ENCODE measurements at places on chromosomes 3 and 15.

DNA sequence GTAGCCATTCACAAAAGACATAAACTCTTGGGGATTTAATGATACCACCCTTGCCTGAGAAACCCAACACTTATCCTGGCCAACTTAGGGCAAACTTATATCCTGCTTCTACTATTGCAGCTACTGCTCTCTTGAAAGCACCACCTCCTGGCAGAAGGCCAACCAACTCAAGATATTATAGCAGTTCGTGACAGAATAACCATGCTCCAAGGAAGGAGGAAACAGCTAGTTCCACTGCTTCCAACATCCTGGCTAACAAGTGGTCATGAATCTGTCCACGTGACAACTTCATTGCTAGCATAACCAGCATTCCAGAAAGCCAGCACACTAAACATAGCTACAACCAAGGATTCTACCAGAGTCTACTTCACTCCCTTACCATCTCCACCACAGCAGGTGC, 1037.5 kb downstream of the TBL1XR1 start:
- no peak for DNase-seq

DNA sequence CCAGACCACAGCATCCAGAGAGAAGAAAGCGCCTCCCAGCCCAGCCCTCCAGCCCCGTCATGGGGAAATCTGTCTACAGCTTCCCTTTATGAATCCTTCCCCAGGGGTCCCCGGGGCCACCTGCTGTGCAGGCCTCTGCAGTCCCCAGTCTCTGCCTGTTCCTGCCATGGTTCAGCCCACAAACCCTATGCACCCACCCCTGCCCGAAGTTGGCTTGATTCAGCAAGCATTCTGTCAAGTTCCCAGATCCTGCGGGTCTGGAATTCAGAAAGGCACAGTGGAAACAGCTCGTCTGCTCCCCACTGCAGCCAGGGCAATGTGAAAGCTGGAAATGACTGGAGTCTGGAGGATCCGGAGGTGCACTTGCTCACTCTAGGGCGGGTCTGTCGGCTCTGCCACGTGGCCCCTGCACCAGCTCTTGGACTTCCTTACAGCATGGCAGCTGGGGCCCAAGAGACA, 2.9 kb upstream of the OCA2 start:
- no peak for DNase-seq

DNA sequence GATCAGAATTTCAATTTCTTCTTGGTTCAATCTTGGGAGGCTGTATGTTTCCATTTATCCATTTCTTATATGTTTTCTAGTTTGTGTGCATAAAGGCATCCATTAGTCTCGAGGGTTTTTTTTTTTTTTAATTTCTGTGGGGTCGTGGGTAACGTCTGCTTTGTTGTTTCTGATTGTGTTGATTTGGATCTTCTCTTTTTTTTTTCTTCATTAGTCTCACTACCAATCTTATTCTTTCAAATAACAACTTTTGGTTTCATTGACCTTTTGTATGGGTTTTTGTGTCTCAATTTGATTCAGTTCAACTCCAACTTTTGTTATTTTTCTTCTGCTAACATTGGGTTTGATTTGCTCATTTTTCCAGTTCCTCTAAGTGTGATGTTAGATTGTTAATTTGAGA, 48.9 kb downstream of the MCTP2 start:
- DNase-seq = no peak

DNA sequence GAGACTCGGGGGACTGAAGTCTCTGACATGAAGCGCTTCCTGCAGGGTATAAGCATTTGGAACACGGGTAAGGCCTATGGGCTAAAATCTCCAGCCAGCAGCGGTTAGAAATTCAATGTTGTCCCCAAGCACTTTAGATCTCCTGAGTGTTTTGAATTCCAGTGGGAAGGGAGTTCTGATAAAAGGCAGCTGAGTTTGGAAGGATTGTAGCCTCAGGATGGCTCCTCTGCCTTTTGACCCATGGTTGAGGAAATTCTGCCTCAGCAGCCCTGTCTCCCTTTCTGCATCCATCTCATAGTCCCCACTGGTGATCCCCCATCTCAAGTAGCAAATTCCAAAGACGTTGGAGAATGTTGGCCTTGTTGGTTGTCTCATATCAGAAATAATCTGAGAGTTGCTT, 24.2 kb upstream of the HACD2 start:
- no peak for DNase-seq

DNA sequence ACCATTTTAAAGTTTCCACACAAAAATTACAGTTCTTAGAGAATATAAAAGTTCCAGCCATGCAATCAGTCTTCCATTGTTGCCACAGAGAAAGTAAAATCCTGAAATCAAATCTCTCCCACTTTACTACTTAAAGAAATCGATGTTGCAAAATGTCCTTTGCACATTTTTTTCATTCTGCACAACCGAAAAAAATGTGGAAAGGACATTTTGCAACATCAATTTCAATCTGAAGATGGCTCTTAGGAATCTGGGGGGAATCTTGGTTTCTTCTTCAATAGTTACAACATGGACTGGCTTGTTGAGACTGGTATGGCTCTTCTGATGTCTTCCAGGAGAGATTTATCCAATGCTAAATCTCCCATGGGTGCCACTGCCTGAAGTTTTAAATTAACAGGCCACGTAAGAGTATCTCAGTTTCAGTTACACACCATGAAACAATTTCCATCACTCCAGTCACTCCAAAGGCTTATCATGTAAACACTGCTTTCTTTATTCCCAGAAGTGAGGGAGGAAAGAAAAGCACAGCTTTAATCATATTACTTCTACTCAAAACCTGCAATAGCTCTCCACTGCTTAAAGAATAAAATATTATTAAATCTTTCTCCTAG, 55.8 kb upstream of the CTNNB1 start:
- no peak for DNase-seq

DNA sequence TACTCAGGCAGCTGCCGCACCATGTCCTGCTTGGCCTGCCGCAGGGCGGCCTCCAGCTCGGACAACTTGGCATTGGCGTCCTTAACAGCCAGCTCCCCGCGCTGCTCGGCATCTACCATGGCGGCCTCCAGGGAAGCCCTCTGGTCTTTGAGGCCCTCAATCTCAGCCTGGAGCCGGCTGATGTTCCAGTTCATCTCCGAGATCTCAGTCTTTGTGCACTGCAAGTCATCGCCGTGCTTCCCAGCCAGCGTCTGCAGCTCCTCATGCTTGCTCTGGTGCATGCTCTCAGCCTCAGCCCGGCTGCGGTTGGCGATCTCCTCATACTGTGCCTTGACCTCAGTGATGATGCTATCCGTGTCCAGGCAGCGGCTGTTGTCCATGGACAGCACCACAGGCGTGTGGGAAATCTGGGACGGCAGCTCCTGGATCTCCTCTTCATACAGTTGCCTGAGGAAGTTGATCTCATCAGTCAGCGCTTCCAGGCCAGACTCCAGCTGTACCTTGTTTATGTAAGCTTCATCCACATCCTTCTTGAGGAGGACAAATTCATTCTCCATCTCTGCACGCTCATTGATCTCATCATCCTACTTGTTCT, 15.5 kb upstream of the PSTPIP1 start:
- no peak for DNase-seq

GRCh38 chr3:190120269-190121060, at the start of gene P3H2:
P3H2 (minus strand) TSS chr3:190120897; CDS start chr3:190120731, 166 bp downstream.
- no peak for DNase-seq

GRCh38 chr3:194091141-194091540, 44.8 kb upstream of the HES1 start:
- no peak for DNase-seq

- no peak for DNase-seq
Observed at GRCh38 chr15:64130159-64130558, 21.4 kb upstream of the SNX22 start.

GRCh38 chr3:127622031-127622430, 7.0 kb upstream of the PODXL2 start:
- no peak for DNase-seq

DNA sequence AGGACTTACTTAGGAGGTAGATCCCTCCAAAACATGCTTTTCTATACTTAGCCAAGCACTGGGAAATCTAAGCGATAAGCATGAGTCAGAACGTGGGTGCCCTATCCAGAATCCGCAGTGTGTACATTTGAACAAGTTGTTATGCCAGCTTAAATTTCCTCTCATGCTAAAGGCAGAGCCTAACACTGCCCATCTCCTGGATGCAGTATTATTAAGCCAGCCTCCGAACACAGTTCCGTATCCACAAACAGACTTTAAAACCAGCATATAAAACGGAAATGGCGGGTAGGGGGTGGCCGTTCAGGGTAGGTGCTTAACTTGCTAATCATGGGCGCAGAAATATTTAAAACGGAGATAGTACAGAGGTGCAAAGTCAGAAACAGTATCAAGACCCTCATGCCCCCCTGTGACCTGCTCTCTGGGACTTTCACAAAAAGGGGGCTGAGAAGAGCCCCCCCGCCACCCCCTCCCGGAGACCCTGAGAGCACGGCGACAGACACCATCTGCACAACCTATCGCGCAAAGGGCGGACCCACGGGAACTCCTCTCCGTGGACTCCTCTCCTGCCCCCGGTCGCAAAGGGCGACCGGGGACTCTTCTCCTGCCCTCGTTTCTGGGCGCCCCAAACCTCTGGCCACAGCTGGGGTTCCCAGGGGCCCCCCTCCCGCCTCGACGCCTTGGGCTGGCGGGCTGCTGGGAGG, 889 bp upstream of the LRRIQ4 start:
- no peak for DNase-seq

- DNase-seq = no peak
Observed at GRCh38 chr3:61443886-61444285, 117.5 kb upstream of the PTPRG start.

GRCh38 chr15:64009798-64010261, 36.5 kb downstream of the DAPK2 start:
- DNase-seq = peak; percentile 23

- DNase-seq = no peak
Observed at GRCh38 chr3:157113832-157114505, 46.0 kb downstream of the CCNL1 start.

DNA sequence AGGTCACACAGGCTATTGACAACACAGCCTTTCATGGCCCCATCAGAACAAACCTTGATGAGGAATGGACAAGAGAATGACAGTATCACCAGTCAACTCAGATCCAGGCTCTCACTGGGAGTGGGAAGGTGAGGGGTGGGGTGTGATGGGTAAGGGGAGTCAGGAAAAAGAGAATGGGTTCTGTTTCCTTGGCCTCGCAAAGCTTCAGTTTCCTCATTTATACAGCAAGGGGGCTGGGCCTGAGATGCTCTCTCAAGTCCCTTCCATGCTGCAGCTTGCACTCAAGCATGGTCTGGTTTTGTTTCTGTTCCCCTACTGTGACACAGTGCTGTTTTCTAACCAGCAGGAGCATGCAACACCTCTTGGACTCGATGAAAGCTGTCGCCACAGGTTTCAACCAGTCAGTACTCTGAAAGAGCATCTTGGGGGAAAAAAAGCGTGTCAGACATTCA, 65.7 kb upstream of the IL12A start:
- no peak for DNase-seq

DNA sequence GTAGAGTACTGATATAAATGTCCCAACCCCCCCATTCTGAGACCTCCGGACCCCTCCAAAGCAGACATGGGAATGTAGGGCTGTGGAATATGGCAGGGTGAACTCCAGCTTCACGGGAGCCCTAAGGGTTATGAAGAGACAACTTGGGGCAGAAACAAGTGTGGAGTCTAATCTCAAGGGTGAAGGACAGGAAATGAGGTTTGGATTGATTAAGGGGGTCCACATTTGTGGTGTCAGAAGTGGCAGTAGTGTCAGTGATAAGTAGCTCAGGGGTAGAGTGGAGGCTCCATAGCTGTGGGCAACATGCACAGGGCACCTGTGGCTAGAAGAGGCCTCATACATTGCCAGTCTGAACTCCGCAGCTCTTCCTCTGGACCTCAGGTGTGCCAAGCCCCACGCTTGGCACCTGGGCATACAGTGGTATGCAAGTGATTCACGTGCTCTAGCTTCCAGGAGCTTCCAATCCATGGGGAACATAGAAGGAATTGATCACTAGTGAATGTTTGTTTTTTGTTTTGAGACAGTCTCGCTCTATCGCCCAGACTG, 4.1 kb upstream of the P4HTM start:
- DNase-seq = no peak

DNA sequence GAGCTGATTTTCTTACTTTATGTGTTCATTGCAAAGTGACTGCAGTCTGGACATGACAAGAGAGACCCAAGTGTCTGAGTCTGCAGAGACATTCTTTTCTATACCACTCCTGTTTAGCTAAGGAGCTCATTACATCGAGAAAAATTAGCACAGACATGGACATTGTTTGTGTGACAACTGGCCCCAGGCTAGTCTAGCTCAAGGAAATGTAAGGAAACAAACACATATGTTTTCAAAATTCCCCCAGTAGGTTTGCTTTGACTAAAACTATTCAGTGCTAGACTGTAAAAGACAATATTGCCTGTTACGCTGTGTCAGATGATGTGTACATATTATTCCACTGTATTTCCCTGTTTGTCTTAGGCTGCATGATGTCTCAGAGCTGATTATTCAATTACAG, 40.9 kb downstream of the TPRG1 start:
- DNase-seq = no peak

GRCh38 chr15:86557018-86557550, 477.4 kb downstream of the AGBL1 start:
- no peak for DNase-seq

GRCh38 chr3:84965141-84965540, 6.4 kb downstream of the CADM2 start:
- no peak for DNase-seq

DNA sequence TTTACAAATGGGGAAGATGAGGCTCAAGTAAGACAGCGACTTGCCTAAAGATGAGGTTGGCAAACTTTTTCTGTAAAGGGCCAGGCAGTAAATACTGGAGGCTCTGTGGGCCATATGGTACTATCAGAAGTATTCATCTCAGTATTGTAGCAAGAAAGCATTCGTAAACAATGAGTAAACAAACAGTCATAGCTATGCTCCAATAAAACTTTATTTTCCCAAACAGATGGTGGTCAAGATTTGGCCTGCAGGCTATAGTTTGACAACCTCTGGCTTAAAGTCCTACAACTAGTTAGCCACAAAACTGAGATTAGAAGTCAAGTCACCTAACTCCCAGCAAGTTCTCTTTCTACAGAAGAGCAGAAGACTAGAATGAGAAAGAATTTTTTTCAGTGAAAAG, 177.0 kb upstream of the NECTIN3 start:
- DNase-seq = no peak

DNA sequence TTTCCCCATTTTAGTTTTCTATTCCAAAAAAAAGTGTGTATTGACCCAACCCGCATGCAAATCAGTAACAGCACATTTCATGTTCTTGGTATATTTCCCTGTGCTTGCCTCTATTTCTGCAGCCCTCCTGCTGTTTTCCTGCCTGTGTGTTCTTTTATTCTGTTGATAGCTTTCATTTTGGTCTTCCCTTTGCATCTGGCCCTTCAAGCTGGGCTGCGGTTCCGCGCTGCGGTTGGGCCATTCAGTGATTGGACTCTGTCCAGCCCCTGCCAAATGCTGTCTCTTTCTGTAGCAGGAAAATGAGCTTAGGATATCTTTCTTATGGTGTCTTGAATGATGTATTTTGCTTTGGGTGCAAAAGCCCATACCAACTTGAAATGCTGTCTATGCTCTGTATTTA, 49.9 kb downstream of the ZNF621 start:
- no peak for DNase-seq

DNA sequence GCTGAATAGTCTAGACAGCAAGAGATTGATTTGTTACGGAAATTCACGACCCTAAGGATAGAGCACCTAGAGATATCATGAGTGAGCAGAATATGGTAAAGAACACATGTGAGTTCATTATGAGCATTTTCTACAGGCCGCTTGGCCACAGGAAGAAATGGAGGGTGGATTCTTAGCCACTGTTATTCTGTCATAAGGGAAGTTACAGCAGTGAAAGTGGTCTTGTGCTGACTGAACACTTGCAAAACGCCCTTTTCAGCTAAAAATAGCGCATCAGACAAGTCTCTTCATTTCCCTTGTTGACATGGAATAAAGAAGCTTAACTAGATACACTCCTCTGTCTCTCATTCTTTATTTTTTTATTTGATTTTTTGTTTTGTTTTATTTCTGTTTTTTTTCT, 19.8 kb downstream of the DGKG start:
- no peak for DNase-seq
